ENCODE measurements at places on chromosomes 6 and 20.

- H3K4me3 ChIP-seq = no peak overlapping the region
- no peak for DNase-seq
- no peak overlapping the region for H3K27ac ChIP-seq
- H3K36me3 ChIP-seq = no peaks in the 10 kb centered on the region
- H3K27me3 ChIP-seq = peaks cover 52% of the 10 kb centered on the region
Observed at GRCh38 chr6:30097902-30098768, 14.8 kb downstream of the TRIM31 start.

DNA sequence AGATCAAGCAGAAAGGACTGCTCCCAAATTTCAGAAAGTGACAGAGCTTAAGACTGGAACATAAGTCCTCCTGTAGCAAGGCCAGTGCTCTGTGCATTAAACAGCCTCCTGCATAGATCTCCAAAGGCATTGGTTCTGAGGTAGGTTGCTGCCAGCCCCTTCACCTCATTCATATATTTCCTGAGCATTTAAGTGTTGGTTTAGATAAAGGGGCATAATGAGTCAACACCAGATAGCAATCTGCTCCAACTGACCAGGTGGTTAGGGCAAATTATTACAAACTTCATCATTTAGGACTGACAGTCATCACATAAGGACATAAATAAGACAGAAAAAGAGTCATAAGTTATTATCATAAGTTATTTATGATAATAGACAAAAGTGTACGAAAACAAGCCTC is 10.7 kb downstream of the PTPRK start:
- H3K36me3 ChIP-seq = no peaks in the 10 kb centered on the region
- no peak for DNase-seq
- H3K4me1 ChIP-seq = no peaks in the 10 kb centered on the region
- H3K4me3 ChIP-seq = no peak overlapping the region

DNA sequence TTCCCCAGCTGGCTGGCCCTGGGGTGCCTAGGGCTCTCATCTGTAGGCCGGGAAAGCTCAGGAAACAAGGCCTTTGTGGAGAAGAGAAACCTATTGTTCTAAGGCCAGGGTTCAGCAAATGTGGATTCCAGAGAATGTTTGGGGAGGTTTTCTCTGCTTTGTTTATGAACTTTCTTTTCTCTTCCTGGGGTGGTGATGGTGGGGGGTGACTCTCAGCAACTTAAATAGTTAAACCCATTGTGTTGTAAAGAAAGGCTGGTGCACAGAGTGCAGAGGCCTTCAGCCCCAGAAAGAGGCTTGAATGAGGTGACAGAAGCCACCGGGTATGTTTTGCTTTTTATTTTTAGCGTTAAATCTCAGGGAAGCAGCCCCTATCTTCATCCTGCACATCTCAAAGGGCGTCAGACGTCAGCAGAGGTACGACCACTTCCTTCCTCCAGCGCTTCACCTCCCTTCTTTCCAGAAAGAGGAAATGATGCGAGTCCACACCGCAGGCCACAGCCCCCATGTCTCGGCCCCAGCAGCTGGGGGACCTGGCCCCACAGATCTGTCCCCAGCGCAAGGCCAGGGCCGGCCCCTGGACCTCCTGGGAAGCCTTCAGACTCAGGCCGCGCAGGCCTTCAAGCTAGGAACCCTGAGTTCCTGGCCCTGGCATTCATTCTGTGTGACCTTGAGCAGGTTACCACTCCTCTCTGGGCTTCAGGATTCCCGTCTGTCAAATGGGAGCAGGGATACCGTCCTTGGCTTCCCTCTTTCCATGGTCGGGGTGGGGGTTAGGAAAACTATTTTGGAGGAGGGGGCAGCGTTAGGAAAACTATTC is 605 bp upstream of the PPP1R16B start:
- DNase-seq = peak; percentile 80
- H3K27me3 ChIP-seq = no peaks in the 10 kb centered on the region
- peaks cover 29% of the 10 kb centered on the region for H3K36me3 ChIP-seq
- H3K27ac ChIP-seq = peak overlapping the region; percentile 93
- peak overlapping the region; percentile 86 for H3K4me3 ChIP-seq

DNA sequence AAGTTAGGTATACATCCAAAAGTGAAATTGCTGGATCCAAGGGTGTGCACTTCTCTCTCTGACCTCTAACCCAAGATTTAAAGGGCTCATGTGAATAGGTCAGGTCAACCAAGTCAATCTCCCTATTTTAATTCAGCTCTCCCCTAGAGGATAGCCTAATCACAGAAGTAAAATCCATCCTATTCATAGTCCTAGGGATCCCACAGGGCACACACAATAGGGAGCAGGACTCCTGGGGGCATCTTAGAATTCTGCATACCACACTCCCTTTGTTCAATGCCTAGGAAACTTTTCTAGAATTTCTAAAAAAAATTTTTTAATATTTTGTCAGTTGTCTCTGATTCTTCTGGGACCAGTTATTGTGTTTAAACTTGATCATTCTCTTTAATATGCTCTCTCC is 35.1 kb downstream of the CST9L start:
- no peak overlapping the region for H3K27ac ChIP-seq
- H3K36me3 ChIP-seq = no peaks in the 10 kb centered on the region
- H3K4me3 ChIP-seq = no peak overlapping the region
- H3K27me3 ChIP-seq = peaks cover 3% of the 10 kb centered on the region
- H3K4me1 ChIP-seq = peaks cover 6% of the 10 kb centered on the region
- DNase-seq = no peak

DNA sequence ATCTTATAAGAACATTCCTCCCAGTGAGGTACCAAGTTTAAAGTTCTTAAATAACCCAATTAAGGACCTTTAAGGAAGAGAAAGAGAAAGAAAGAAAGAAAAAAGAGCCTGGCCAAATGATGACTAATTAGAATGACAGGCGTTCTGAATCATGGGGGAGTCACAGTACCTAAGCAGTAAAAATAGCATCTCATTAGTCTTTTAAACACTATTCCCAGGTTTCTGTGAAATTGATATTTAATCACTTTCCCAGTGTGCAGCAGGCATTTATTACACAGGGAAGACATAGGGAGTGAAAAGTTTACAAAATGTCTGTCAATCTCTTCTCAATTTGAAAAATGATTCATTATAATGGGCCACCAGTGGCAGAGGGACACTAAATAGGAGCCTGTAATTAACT is 251.4 kb upstream of the MANEA start:
- no peak overlapping the region for H3K4me3 ChIP-seq
- no peaks in the 10 kb centered on the region for H3K36me3 ChIP-seq
- no peaks in the 10 kb centered on the region for H3K27me3 ChIP-seq

GRCh38 chr6:8492536-8493133 is 57.3 kb upstream of the SLC35B3 start:
- no peak for DNase-seq
- H3K27ac ChIP-seq = no peak overlapping the region
- no peaks in the 10 kb centered on the region for H3K36me3 ChIP-seq
- H3K27me3 ChIP-seq = peaks cover 2% of the 10 kb centered on the region
- no peaks in the 10 kb centered on the region for H3K4me1 ChIP-seq

DNA sequence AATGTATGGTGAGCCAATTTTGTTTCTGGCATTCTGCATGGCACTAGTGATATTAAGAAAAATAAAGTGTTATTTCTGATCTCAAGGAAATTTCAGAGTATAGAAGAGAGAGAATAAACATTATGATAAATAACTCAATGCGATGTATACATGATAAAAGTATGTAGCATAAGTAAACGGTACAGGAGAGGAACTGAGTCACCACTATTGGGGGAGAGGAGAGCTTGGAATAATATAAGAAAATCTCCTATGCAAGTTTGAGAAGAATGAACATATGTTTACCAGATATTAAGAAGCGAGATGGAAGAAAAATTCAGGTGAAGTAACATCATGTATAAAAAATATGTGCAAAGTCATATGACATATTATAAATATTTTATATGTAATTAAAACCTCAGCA is 1230.3 kb upstream of the CITED2 start:
- no peaks in the 10 kb centered on the region for H3K4me1 ChIP-seq
- H3K27me3 ChIP-seq = peaks cover 12% of the 10 kb centered on the region
- no peak overlapping the region for H3K4me3 ChIP-seq
- no peak overlapping the region for H3K27ac ChIP-seq
- DNase-seq = no peak

- no peak overlapping the region for H3K27ac ChIP-seq
- no peaks in the 10 kb centered on the region for H3K4me1 ChIP-seq
- no peak overlapping the region for H3K4me3 ChIP-seq
- no peak for DNase-seq
- H3K27me3 ChIP-seq = no peaks in the 10 kb centered on the region
Observed at GRCh38 chr20:36700438-36700837, 45.5 kb downstream of the NDRG3 start.
